ENCODE measurements at places on chromosomes 4 and X.

GRCh38 chr4:108570993-108571569, 49.3 kb upstream of the RPL34 start:
- DNase-seq = no peak

DNA sequence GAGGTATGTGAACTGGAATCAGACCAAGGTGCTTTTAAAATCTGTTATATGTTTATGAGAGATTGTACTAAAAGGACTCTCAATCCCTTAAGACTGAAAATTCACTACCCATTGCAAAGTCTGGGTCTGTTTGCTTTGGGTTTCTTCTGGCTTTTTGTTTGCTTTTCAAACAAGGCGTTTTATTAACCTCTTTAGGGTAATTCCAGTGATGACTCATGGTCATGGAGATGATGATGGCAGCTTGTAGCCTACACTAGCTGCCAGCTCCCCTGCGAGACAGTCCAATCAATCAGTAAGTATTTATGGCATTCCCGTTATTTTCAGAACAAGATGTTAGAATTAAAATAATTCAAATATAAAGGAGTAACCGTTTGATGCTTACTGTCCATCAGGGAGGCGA, 643.8 kb upstream of the FTHL17 start:
- DNase-seq = no peak

DNA sequence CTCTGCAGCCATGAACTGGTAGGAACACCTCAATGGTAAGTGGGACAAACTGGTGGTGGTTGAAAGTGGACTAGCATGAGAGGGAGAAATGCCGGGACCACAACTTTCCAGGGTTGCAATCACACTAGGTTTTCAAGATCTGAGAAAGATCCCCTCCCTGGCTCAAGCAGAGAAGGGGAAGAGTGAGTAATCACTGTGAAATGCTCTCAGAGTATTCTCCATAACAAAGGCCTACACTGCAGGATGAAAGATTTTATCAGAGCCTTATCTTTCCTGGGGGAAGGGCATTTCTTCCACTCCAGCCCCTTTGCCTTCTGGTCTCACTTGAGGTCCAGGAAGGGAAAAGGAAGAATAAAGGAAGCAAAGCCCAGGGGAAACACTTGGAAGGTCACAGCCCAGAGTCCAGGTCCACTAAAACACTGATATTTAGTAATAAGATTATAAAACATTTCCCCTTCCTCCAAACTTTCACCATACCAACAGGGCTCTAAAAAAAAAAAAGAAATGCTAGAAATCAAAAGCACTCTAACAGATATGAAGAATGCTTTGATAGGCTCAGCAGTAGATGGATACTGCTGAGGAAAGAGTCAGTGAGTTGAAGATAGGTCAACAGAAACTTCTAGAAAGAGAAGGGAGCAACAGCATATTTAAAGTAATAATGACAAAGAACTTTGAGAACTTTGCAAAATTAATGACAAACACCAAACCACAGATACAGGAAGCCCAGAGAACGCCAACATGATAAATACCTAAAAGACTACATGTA, 95.9 kb downstream of the WDFY3 start:
- no peak for DNase-seq

GRCh38 chr4:182548156-182548555, 305.0 kb downstream of the TENM3 start:
- no peak for DNase-seq

- DNase-seq = no peak
Observed at GRCh38 chr4:19522966-19523365, 728.7 kb upstream of the SLIT2 start.

DNA sequence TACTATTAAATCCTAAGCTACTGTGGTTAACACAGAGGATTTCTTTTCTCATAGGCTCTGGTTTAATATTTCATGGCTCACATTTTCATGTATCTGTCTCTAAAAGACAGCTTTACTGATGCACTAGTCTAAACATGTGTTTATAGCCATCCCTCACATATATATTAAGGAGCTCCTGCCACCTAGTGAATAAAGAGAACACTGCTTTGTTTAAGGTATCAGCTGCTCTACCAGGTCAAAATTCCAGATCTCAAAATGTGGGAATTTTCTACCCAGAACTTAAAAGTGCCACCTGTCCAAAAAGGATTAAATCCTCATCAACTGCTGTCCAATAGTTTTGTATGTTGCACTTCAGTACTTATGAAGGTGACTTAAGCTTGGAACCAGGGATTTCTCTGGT, 188.5 kb upstream of the TEX13C start:
- no peak for DNase-seq

- DNase-seq = no peak
Observed at GRCh38 chr4:40046311-40046980, 10.2 kb upstream of the N4BP2 start.

DNA sequence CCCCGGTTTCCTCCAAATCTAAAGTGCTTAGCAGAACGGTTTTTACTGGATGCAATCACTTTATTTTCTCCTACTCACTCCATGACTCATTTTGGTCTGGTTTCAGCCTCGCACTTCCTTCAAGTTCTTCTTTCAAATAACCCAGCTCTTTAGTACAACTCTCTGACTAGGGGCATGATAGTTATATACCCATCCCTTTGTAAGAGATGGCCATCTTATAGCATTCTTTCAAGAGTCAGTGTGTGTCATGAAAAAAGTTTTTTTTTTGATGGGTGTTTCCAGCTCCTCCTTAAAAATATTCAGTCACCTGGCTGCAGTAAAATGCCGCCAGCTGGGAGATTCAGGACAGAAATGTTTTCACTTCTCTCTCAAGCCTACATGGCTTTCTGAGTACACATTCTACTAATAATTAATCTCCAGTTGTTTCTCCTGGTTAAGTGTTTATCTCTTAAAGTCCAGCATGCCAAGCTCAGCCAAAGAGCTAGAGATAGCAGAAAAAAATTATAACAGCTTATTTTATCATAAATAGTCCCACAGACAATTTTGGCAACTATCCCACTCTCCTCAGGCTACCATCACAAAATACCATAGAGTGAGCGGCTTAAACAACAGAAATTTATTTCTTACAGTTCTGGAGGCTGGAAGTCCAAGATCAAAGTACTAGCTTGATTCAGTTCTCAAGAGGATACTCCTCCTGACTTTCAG, 139.3 kb downstream of the GASK1B start:
- DNase-seq = no peak

DNA sequence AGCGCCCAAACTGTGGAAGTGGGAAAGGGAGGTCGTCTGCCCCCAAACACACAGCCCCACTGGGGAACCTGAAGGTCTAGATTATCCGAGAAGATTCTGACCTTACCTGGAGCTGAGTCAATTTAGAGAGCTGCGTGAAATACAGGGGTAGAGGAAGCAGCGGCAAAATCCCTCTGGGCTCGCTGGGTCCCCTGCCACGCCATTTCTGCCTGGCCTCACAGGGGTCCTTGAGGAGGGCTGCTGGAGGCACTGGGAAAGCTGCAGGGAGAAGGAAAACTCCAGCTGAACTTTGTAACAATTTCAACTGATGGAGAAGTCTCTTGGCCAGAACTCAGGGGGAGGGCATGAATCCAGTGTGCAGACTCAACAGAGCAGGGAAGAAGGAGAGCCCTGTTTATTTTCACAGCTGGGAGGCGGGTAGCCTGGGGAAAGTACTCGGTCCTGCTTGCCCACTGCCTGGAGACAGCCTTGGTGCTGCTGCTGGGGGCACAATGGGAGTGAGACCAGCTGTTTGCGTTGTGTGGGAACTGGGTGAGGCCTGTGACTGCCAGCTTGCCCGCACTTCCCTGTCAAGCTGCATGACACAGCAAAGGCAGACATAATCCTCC, 93.2 kb upstream of the MAPK10 start:
- no peak for DNase-seq

DNA sequence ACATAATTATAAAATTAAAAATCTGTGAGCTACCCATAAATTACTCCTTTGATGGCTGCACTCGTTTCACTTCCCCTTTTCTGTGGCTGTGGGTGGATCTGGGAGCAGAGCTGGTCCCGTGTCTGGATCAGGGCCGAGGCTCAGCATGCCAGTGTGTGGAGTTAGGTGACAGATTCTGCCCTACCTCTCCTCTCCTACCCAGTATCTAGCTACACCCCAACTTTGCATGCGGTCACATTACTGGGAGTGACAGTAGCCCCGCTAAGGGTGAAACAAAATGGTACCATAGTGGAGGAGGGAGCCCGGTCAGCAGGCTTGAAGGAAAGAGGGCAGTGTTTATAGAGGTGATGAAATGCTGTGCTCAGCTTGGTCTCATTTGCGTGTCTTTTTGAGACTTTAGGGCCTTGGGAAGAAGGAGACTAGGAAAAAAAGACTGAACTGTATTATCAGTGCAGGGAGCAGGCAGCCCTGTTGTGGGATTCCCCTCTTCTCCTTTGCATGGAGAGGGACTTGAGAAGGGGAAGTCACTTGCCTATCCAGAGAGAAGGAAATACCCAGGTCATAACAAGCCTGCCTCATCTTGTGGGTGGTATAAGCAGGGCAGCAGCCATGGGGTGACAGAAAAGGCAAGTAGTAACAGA, 48.4 kb downstream of the ARHGAP10 start:
- no peak for DNase-seq

GRCh38 chrX:1686642-1687041, 71.8 kb downstream of the ASMT start:
- no peak for DNase-seq

DNA sequence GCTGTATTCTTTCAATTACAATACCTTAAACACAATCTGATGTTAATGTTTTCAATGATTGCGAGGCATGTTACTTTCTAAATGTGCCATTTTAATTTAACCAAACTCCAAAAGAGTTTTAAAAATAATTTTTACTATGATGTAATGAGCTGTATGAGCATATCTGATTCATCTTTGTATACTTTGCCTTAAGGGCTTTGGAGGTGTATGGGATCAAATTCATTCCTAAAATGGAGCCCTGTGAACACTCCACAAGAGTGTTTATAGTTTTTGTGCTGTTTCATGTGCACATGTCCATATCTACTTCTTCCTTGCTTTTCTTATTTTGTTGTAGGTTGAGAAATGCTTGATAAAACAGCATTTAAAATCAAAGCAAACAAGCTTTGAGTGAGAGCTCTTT, 82.4 kb downstream of the ATP10D start:
- DNase-seq = no peak

GRCh38 chr4:76563454-76564122, 128.6 kb downstream of the SHROOM3 start:
- peak; percentile 81 for DNase-seq

DNA sequence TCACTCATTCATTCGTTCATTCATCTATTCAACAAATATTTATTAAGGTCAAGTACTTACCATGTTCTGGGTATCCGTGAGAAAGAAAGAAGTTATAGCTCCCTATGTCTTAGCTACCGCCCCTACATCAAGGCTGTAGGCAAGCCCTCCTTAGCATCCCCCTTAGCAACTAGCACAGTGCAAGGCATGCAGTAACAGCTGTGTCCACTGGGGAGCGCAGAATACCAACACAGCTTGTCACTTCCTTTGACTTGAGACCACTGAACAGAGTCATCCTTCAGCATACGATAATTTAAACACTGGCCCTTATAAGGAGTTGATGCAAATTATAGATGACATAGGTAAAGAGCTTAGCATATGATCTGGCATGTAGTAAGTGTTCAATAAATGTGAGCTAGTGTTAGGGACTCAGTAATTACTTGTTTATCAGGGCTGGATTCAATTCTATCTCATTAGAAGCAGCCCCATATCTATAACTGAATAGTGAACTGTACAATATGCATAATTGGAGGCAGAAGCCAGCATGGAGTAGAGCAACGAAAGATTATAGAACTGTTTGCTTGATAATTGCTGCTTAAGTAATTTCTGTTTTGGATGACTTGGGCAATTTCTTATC, 8.7 kb downstream of the KIAA1210 start:
- DNase-seq = no peak

- DNase-seq = peak; percentile 55
Observed at GRCh38 chr4:76311896-76312331, 5.4 kb downstream of the STBD1 start.

- DNase-seq = no peak
Observed at GRCh38 chr4:25930731-25931354, 16.8 kb downstream of the SMIM20 start.

- DNase-seq = no peak
Observed at GRCh38 chr4:84932462-84932861, 34.0 kb downstream of the WDFY3 start.

- DNase-seq = peak; percentile 57
Observed at GRCh38 chrX:9530848-9531274, 66.0 kb downstream of the TBL1X start.

GRCh38 chr4:1255699-1256098, 6.8 kb upstream of the CTBP1 start:
- DNase-seq = no peak

GRCh38 chr4:149345424-149345823, 470.2 kb downstream of the IQCM start:
- no peak for DNase-seq

DNA sequence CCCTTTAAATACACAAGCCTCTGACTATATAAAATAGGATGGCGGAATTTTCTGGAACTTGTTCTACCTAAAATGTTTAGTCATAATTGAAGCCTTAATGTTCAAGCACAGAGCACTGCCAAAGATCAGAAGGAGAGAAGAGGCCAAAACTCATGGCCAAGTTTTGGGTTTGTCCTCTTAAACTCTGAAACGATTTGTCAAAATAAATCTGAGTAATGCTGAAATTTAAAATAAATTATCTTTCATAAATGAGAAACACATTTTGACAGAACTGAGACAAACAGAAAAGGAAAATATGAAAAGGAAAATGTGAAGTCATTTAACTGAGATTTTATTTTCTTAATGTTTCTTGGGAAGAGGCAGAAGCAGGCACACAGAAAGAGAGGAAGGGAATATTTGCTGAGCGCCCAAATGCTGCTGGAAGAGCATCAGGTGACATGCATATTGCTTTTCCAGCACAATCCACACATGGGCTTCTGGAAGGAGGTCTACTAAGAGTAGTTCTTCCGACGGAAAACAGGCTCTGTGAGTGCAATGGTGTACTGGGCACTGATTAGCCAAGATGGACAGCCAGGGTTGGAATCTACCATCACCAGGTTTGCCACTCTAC, 47.4 kb upstream of the ZNF518B start:
- no peak for DNase-seq

DNA sequence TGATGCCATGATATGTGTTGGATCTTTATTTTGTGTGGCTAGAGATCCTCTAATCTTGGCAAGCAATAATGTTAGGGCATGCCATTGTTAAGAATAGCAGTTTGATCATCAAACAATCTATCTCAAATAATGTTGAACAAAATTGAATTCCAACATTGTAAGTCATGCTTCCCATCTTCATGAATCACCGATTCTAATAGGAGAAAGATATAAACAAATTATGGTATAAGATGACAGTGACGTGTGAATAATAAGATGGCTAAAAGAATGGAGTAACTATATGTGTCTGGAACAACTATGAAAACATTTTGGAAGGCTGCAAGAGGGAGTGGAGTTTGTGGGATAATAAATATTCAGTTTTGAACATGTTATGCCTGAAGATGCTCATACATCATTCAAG, 208.4 kb downstream of the DTHD1 start:
- no peak for DNase-seq

- no peak for DNase-seq
Observed at GRCh38 chr4:19386786-19387185, 864.9 kb upstream of the SLIT2 start.

DNA sequence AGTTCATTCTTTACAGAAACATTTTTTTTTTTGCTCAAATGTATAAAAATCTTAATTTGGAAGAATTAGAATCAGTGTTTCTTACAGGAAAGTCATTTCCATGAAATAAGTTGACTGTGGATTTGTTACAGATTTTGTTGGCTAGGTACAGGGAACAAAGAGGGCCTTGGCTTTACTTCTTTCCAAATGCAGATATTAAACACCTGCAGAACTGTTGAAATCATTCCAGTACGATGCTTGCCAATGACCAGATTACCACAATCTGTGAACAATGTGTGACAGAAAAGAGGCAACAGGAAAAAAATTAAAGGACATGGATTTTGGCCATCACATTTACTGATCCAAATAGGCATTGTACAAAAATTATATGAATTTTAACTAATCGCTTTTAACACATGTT, 70.8 kb downstream of the ANXA10 start:
- DNase-seq = no peak
